ENCODE measurements at places on chromosomes 3 and 15.

DNA sequence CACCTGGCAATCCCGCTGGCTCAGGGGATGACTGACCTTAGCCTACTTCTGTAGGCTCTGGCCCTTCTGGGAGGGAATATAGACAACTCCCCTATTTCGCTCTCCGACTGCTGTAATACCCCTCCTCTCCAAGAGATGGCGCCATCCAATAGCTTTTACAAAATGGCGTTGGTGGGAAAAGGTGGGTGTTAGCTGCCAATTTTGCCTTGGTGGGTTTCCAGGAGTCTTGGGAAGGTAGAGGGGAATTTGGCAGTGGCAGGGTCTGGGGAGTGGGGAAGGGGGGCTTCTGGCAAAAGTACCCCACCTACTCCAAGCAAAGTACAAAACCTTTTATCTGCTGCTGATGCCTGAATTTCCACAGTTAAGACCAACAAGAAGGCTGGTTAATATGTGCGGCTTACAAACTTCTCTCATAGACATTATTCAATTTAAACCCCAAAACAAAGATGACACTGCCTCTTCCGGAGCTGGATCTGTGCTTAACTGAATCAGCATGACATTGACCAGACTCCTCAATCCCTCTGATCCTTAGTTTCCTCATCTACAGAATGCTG, 62.1 kb downstream of the RASGRF1 start:
- peak; percentile 17 for DNase-seq

- DNase-seq: peak; percentile 2
Observed at GRCh38 chr3:47008234-47008796, 28.8 kb downstream of the NBEAL2 start.

- DNase-seq: no peak
Observed at GRCh38 chr3:23623844-23624243, 181.9 kb upstream of the UBE2E1 start.

GRCh38 chr15:41940441-41940857, 31.9 kb downstream of the EHD4 start:
- no peak for DNase-seq

- DNase-seq: peak; percentile 89
Observed at GRCh38 chr3:13461169-13462124, 18.7 kb upstream of the HDAC11 start.

All from CD4-positive, alpha-beta T cell (primary cell).